ENCODE measurements at places on chromosomes 4 and X.

DNA sequence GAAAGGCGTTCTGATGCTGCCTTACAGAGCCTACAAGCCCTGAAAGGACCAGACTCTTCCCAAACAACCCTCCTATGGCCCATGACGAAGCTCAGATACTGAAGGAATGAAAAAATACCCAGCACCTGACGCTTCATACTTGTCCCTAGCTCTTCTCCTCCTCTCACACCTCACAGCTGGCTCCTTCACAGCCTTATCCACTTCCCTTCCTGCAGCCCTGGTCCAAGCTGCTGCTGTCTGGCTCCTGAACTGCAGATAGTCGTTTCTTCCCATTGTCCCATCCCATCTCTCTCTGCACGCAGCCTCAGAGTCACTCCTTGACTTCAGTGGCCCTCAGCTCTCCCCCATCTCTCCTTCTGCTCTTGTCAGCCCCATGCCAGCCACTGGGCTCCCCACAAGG, 56.6 kb downstream of the FAM193A start:
- no peak for DNase-seq

GRCh38 chr4:101969965-101970364, 179.4 kb downstream of the BANK1 start:
- DNase-seq, result no peak

DNA sequence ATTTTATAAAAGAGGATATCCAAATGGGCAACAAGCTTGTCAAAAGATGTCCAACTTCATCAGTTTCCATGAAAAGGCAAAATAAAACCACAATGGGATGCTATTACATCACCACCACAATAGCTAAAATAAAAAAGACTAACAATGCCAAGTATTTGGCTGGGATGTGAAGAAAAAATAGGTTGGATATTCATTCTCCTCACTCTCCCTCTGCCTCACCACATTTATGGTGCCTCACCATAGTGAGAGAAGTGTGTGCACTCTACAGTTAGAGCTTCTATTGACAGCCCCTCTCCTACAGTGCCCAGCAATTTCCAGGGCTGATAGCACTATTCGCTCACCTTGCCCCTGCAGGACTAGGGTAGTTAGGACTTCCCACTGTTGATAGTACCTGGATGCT, 25.5 kb downstream of the VEGFC start:
- DNase-seq, result no peak

DNA sequence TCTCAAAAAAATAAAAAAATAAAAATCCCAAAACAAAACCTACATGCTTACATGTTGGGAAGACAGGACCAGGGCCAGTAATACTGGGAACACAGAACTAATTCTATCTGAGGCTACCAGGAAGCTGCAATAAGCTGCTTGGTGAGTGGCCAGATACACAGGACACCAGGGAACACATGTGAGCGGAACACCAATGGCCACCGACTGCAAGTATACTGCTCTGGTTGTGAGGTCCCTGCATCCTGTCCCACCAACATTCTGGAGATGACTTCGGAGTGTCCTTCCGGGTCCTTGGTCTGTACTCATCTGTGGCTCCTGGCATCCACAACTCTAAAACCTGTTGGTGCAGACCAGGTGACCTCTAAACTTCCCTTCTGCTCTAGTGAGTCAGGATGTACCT, 2.7 kb downstream of the TNIP2 start:
- no peak for DNase-seq

- DNase-seq, result peak; percentile 1
Measured at GRCh38 chrX:106481341-106481740, 130.4 kb upstream of the RADX start.

- no peak for DNase-seq
Measured at GRCh38 chrX:143768976-143769375, 48.4 kb upstream of the SPANXN2 start.

DNA sequence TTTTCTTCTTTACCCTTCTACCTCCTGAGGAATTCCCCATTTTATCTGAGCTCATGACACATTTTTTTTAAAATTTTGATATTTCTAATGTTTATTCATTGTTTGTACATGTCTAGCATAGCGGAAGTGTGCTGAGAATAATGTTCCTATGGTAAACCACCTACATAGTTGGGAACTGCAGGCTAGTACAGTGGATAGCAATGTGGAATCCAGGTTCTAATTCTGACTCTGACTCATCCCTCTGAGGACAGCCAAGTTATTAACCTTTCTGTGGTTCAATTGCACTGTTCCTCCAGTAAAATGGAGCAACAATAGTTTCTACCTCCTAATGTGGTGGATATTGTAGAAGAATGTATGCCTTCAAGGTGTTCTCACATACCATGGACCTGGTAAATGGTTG, 20.6 kb upstream of the APELA start:
- no peak for DNase-seq

DNA sequence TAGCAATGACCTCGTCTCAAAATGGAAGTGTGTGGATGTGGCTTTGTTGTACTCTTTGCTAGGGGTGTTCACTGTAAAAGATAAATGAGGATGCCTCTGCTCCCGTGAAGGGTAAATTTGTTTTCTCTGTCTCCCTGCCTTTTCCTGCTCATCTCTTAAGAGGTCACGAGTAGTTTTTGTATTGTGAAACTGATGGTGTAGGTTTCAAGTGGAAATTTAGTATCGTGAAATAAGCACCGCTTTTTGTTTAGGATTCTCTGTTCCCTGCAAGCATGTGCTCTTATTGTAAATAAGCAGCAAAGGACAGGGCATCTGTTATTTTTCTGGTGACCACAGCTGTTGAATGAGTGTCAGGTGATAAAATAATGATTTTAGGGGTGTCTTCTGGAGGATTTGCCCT, 104.6 kb downstream of the PHEX start:
- DNase-seq, result no peak

DNA sequence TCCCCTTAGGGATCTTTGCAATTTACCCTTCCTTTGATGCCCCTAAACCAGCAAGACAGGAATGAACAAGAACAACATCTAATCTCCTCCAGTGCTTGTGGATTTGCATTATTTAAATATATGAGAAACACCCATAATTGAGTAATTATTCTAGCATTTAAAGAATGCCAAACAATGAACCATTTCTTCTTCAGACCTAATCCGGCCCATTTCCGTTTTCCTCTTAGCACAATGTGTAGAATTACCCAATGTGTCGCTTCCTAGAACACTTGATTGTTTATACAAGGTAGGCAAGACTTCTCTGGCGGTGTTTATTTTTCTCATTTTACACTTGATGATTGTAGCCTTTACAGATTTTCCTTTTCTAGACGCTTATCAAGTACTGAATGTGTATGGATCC, 43.5 kb downstream of the CLDN34 start:
- peak; percentile 71 for DNase-seq

DNA sequence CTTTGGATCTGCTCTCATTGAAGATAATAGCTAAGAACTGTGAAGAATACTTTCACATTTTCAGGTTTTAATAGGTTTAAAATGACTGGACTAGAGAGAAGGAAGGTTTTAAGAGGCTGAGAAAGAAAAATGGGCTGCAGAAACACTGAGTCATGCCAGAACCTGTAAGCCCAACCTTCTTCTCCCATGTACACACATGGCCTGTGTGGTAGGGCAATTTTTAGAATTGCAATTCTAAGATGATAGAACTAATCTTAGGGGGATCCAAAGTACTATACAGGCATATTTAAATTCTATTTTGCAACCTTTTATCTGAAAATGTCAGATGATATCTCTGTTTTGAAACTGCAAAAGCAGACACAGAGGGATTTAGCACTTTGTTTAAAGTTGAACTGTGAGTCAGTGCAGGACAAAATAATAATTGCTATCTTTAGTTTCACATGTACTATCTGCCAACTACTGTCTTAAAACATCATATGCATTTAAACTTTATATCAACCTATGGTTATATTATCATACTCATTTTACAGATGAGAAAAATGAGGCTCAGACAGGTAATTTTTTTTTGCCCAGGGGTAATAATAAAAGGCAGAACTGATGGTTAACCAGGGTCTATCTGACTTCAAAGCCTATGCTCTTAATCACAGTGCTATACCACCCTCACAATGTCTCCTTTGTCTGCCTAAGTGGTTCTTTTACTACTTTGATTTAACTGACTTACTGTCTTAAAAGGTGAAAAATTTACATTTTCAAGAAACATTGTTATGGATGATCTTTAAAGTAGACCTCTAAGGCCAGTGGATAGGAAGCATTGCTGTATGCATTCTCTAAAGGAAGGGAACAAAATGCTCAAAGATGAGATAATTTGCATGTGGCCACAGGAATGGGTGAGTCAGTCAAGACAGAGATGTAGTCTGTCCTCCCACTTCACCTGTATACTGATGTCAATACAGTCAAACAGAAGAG, 4.3 kb downstream of the TMPRSS11E start:
- DNase-seq, result no peak

DNA sequence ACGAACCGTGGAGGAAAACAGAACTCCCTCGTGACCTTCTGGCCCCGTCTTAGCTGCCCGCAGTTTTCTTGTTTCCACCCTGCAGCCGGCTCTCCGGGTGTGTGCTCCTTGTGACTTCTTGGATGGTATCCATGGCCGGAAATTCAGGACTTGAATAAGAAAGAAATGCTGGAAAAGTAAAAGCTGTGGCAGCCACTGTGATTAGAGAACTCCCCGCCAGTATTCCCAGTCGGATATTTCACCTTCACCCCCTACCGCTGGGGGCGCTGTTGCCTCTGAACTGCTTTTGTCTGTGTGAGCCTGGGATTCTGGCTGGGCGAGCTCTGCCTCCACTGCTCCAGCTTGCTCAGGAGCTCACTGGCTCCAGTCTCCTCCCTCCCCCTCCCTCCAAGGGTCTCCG, 41.5 kb upstream of the CYP4V2 start:
- DNase-seq, result no peak

DNA sequence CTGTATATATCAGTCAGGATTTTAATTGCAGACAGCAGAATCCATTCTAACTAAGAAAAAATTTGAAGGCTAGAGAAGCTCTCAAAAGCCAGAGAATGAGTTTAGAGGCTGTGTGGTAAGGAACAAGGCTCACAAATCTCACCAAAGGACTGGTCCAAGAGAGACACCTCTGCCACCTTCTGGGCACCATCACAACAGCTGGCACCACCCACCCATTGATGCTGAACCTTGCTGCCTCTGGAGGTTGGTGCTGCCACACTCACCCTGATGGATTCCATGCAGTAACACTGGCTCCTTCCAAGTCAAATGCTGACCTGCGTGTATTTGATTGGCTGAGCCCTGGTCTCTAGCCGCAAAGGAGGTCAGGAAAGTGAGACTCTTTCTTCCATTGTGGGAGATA, 100.8 kb downstream of the BEND2 start:
- DNase-seq, result no peak

DNA sequence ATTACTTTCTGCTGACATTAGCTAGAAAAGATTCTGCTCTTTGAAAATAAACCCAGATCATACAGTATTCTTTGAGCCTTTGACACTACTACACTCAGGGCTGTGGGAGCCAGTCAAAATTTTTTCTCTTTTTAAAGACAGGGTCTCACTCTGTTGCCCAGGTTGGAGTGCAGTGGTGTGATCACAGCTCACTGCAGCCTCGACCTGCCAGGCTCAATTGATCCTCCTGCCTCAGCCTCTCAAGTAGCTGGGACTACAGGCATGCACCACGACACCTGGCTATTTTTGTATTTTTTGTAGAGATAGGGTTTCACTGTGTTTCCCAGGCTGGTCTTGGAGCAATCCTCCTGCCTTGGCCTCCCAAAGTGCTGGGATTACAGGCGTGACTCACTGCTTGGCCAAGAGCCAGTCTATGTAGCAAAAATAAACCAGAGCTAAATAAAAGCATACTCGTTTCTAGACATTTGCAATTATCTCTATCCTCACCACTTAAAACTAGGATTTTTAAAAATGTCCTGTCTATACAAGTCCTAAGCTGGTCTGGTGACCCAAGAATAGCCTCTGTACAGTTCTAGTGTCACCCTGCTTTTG, 43.2 kb downstream of the AKAP4 start:
- DNase-seq, result no peak

DNA sequence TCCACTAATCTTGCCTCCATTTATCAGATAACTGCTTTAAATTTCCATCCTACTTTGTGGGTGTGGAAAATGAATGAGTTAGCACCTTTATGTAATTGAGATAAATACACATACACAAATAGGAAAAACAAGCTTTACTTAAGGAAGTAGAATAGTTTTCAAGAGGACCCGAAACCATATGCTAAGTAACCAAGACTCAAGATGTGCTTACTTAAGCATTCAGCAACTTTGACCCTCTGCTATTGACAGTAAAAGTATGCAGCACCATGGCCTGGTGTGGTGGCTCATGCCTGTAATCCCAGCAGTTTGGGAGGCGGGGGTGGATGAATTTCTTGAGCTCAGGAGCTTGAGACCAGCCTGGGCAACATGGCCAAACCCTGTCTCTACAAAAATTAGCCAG, 29.9 kb downstream of the RNF175 start:
- no peak for DNase-seq

- DNase-seq, result no peak
Measured at GRCh38 chr4:82469791-82470345, 39.5 kb downstream of the ENOPH1 start.

GRCh38 chr4:151316645-151317044, 8.8 kb downstream of the SH3D19 start:
- DNase-seq, result no peak

DNA sequence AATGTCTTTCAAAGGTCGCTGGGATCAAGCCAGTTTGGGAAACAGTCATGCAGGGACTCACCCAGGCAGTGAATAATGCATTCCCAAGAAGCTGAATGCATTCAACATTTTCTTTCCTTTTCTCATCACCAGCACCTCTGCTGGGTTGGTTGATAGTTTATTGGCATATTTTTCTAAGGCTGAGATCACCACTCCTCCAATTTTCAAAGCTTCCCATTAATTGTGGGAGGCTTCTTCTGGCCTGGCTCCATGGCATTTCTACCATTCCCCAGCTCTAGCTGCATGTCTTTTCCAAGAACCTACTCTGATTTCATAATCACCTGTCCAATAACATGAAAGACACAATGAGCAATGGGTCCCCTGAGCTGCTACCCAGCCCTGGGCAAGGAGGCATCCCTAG, 35.8 kb downstream of the CHRDL1 start:
- no peak for DNase-seq

GRCh38 chrX:10648614-10649013, 28.2 kb upstream of the MID1 start:
- no peak for DNase-seq

DNA sequence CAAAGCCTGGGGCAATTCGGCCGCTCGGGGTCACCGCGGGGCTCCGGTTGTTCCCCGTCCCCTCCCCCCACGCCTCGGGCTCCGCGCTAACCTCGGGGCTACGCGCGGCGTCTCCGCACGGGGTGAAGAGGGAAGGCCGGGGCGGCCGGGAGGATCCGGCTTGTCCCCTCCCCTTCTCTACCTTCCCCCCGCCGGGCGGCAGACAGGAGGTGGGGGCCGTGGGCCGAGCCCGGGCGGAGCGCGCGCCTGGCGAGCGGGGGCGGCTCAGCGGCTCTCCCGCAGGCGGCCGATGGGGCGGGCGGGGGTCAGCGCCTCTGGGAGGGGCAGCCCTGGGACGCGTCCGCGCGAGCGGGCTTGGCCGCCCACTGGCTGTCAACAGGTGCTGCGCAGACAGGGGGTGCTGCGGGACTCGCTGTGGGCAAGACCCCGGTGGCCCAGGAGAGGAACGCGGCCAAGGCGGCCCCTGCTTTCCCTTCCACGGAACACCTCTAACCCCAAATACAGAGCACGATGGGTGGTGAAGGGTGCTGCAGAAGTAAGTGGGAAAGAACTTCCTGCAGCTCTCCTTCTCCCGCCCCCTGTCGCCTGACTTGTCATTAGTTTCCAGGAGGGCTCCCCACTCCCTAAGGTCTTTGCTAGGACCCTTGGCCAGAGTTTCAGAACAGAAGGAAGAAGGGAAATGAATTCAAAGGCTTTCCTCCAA, at the start of gene PDGFC:
PDGFC (minus strand) TSS at position 124 of the 703 bp plus-strand sequence. CDS start 896 bp downstream, outside the sequence.
- DNase-seq, result no peak

GRCh38 chrX:112025753-112026152, 56.8 kb downstream of the TRPC5 start:
- DNase-seq, result no peak
